ENCODE measurements at places on chromosomes 5 and 9.

DNA sequence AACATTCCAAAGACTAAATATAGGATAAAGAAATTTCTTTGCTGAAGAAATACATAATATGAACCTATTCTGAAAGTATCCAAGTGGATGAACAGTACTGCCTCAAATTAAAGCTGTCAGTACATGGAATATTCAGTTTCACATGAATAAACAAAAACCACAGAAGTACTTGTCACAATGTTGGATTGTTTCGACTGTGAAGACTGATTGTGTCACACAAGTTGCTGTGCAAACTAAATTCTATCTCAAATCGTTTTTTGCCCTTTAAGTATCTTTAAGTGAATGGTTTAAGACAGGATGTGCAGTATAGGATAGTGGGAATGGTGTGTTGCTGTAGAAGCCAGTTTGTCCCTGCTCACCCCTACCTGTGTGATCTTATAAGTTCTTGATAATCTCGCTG, 137.4 kb upstream of the OTULINL start:
- no peak for DNase-seq

GRCh38 chr9:17604556-17604955, 25.7 kb downstream of the SH3GL2 start:
- DNase-seq = no peak

DNA sequence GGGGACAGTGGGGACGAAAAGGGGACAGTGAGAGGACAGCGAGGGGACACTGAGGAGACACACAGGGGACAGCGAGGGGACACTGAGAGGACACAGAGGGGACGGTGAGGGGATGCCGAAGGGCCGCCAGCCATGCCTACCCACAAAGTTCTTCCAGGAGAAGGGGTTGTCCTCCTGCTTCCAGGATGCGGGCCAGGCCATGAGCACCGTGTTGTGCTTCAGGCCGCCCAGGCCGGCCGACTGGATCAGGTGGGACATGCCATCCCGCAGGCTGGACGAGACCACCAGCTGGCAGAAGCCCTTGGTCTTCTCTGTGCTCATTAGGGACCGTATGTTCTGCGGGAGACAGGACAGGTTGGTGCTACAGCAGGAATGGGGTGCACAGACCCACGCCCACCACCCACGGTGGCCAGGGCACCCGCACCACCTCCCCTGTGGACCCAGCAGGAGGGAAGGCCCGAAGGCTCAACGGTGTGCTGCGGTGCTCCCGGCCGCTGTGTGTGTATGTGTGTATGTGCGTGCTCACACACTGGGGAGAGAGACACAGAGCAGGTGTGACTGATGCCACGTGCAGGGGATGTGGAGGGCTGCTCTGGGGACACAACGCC, 46.6 kb downstream of the SLC12A7 start:
- DNase-seq = no peak

DNA sequence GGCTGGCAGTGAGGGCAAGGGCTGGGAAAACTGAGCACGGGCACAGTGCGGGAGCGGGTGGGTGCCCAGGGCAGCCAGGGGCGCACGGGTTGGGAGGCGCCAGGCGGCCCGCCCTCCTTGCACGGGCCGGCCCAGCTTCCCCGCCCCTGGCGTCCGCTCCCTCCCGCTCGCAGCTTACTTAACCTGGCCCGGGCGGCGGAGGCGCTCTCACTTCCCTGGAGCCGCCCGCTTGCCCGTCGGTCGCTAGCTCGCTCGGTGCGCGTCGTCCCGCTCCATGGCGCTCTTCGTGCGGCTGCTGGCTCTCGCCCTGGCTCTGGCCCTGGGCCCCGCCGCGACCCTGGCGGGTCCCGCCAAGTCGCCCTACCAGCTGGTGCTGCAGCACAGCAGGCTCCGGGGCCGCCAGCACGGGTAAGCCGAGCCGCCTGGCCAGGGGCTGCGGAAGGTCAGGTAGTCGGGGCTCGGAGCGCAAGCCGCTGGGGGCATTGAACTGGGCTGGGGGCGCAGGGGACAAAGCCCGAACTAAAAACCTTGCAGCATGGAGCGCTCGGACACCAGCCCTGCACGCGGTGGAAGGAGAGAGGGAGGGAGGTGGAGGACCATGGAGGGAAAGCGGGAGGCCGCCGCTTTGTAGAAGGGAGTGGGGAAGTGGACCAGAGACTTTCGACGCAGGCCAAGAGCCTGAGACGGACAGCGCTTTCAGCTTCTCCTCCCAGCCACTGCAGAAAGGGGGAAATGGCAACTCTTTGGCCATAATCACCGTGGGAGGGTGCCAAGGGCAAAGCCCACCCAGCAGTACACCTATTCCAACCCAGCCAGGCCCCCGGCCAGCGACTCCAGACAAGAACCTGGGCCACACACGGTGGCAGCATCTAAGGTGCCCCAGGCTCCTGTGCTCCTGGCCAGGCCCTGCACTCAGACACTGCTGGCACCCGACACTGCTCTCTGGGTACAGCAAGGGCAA, at the start of gene TGFBI:
TGFBI (plus strand) TSS at position 207 of the 961 bp plus-strand sequence; CDS start at position 275, 68 bp downstream.
- no peak for DNase-seq

DNA sequence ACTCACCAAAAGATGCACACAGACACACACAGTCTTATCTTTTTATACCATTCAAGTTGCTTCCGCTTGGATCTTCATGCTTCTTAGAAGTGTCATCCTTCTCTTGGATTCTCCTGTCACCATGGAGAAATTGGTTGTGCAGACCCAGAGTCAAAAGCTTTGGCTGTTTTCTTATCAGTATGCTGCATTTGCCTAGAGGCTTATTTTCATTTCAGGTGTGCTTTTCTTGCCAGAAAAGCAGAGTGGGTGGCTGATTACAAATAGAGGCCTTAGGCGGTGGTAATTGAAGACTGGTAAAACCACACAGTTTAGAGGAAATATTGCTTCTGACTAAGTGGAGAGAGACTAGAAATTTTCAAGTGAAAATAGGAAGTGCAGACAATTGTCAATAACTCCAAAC, 70.2 kb upstream of the TLE4 start:
- no peak for DNase-seq

GRCh38 chr9:14298601-14299022, 15.3 kb downstream of the NFIB start:
- no peak for DNase-seq

- DNase-seq = no peak
These were observed 36.2 kb upstream of the ADAM19 start for GRCh38 chr5:157611571-157612476.

DNA sequence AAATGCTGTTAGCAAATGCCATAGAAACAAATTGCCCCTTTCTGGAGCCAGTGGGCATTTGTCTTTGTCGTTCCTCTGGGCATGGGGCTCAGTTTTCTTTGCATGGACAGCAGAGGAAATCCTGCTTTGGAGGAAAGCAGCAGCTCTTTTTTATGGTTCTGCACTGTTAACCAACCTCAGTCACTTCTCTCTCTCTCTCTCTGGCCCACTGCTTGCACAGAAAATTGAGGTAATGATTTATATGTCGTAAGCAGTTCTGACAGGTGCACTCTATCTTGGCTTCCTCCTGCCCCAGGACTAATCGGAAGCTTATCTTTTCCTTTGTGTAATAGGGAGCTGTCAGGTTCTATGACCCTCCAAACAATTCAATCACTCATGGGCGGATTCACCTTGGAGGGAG, 159.6 kb upstream of the GPR151 start:
- DNase-seq = no peak

GRCh38 chr5:34499001-34499734, 157.0 kb upstream of the RAI14 start:
- DNase-seq = no peak

GRCh38 chr9:79952401-79952800, 380.6 kb downstream of the TLE4 start:
- no peak for DNase-seq

DNA sequence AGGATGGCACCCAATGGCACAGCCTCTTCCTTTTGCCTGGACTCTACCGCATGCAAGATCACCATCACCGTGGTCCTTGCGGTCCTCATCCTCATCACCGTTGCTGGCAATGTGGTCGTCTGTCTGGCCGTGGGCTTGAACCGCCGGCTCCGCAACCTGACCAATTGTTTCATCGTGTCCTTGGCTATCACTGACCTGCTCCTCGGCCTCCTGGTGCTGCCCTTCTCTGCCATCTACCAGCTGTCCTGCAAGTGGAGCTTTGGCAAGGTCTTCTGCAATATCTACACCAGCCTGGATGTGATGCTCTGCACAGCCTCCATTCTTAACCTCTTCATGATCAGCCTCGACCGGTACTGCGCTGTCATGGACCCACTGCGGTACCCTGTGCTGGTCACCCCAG, 25.4 kb downstream of the HRH2 start:
- no peak for DNase-seq

GRCh38 chr9:110126986-110127864, 80.7 kb downstream of the C9orf152 start:
- DNase-seq = no peak

GRCh38 chr5:116448870-116449427, 125.7 kb downstream of the SEMA6A start:
- DNase-seq = no peak

All from putamen (tissue), 1 donor.